ENCODE measurements at places on chromosomes 6 and 20. TPM values are rescaled to one million over a fixed set of nuclear protein-coding genes. Genes with fewer than 3 reads are reported as not detected.

Gene POM121L2
- not detected for polyA plus RNA-seq

Gene CDK5RAP1
- polyA plus RNA-seq, result 20.4 TPM

Gene MYCT1
- polyA plus RNA-seq, result not detected

DNA sequence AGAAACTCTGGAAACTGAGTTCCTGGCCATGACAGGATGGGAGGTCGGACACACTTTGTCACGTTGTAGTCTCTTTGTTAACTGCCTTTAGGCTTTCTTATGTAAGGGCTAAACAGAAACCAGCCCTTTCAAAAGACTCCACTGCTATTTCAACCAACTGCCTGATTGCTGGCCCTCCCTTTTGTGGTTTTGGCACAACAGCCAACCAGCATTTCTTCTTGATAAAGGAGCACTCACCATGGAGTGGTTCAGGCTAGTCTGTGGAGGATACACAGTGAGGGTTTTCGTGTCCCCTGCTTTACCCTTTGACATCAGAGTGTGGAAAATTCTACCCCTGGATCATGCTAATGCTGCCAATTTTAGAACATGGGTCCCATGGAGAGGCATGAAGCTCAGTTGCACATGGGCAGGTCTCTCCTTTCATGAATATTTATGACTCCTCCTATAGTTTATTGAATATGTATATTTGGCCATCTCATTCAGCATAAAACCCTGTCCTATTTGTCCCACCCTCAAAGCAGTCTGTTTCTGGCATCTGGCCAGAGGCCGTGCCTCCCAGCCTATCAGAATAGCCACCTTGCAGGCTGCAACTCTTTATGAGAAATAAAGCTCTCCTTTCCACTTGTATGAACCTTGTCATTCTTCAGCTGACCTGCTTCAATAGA is 148.3 kb downstream of the HS3ST5 start:
- H3K4me1 ChIP-seq, result no peaks in the 10 kb centered on the region
- H3K27ac ChIP-seq, result no peak overlapping the region
- H3K4me3 ChIP-seq, result no peak overlapping the region
- no peak for DNase-seq
- no peaks in the 10 kb centered on the region for H3K36me3 ChIP-seq

DNA sequence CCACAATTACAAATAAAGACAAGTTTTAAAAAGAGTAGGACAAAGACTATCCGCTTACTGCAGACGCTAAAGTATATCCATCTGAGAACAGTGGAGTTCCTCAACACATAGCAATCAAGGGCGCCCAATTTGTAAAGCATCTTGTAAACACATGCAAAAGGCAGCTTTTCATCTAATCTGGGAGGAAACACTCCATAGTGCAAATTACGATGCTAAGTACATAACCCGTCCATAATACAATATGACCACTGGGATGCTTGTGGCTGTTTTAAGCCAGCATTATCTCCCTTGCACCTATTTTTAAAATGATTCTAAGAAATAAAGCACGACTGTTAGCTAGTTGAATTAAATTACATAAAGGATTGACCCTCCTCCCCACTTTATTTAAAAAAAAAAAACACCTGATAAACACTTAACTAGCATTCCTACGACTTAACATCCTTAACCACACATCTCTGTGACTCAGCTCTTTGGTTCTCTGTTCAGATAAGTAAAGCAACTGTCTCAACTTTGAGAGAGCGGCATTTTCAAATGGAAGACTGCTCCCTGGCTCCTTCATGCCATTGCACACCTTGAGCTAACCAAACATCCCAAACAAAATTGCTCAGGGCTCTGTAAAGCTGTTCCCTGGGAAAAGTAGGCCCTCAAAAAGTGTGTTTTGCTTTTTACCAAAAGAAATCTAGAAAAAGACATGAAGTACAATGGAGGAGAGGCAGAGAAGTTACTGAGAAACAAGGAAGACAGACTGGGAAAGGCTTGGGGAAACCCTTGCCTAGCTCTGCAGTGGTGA is 14.2 kb downstream of the SLC22A23 start:
- no peak overlapping the region for H3K4me3 ChIP-seq
- no peaks in the 10 kb centered on the region for H3K4me1 ChIP-seq
- no peak overlapping the region for H3K27ac ChIP-seq

DNA sequence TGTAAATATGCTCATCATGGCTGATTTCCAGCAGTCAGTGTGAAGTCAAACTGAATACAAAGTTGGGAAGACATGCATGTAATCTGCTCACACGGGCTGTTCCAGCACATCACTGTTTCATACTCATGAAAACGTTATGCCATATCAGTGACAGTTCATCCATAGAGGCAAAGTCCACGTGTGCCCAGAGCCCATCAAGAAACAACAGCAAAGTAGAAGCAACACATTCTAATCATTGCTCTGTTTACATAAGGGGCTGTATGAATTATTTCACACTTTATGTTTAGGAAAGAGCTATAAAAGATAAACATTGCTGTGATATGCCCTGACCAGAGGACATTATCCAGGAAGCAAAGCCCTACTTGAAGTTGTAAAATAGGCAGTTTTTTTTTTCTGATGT is 157.0 kb upstream of the ENPP5 start:
- peaks cover 2% of the 10 kb centered on the region for H3K27me3 ChIP-seq

- H3K27me3 ChIP-seq, result peaks cover 2% of the 10 kb centered on the region
- H3K36me3 ChIP-seq, result no peaks in the 10 kb centered on the region
- H3K27ac ChIP-seq, result no peak overlapping the region
- no peaks in the 10 kb centered on the region for H3K4me1 ChIP-seq
- H3K4me3 ChIP-seq, result no peak overlapping the region
These were observed 8.6 kb downstream of the IPCEF1 start for GRCh38 chr6:154347981-154348380.

DNA sequence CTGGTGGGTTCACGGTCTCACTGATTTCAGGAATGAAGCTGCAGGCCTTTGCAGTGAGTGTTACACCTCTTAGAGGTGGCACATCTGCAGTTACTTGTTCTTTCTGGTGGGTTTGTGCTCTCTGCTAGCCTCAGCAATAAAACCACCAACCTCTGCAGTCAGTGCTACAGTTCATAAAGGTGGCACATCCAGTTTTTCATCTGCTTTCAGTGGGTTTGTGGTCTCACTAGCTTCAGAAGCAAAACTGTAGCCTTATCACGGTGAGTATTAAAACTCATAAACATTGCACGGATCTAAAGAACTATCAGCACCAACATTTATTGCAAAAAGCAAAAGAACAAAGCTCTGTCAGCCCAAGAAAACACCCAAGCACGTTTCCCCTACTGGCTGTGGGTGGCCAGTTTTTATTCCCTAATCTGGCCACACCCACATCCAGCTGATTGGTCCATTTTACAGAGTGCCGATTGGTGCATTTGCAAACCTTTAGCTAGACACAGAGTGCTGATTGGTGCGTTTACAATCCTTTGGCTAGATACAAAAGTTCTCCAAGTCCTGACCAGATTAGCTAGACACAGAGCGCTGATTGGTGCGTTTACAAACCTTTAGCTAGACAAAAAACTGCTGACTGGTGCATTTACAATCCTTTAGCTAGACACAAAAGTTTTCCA is 3.4 kb upstream of the TMEM14C start:
- H3K27ac ChIP-seq, result peak overlapping the region; percentile 92
- peak; percentile 57 for DNase-seq
- H3K27me3 ChIP-seq, result peaks cover 12% of the 10 kb centered on the region
- peaks cover 52% of the 10 kb centered on the region for H3K4me1 ChIP-seq

DNA sequence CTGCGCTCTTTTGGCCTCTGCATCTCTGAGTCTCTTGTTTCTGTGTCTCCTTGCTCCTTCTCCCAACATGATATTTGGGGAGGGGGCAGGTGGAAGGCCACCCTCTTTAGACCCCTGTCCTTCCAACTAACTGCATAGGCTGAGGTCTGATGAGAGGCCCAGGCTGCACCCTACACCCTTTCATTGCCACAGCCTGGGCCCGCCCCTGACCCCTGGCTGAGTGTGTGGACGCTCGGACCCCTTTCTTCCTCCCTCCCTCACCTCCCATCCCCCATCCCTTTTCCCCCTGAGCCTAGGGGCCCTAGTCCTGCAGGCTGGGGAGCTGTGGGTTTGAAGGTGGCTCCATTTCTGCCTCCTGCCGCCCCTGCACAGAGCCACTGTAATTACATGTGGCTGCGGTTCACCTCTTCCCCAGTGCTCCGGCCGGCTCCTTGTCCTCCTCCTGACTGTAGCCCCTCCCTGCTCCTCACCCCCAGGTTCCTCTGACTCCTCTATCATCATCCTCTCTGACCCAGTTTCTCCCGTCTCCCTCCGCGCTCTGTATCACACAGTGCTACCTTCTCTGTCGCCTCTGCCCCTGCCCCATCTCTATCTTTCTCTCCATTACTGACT is 6.8 kb downstream of the MDFI start:
- H3K4me1 ChIP-seq, result no peaks in the 10 kb centered on the region
- DNase-seq, result no peak
- no peak overlapping the region for H3K27ac ChIP-seq
- H3K27me3 ChIP-seq, result peaks cover 8% of the 10 kb centered on the region
- H3K36me3 ChIP-seq, result no peaks in the 10 kb centered on the region

Measured in immature natural killer cell (primary cell).